Stimulated activated CD8-positive, alpha-beta memory T cell treated with anti-CD3 and anti-CD28 coated beads, Interleukin-4, amount 100 ng/mL, for 24 hours (primary cell): ENCODE measurements at places on chromosomes 3 and 15.

DNA sequence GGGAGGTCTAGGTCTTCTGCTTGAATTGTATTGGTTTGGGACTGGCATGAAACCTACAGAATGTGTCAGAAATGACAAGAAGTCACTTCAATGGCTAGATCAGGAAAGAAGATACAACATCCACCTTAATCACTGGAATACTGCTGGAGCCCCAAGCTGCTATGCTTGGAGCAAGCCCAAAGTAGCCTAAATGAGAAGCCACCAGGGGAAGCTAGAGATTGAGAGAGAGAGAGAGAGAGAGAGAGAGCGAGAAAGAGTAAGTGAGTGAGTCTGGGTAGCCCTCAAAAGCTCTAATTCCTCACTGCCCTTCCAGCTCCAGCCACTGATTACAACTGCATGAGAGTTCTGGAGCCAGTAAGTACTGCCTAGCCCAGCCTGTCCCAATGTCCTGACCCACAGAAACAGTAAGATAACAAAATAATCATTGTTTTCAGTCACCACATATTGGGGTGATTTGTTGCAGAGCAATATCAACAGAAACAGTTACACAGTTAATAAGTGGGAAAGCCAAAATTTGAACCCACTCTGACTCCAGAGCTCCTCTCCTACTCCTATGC lies 529.2 kb upstream of the GOLIM4 start:
- no peak for DNase-seq

DNA sequence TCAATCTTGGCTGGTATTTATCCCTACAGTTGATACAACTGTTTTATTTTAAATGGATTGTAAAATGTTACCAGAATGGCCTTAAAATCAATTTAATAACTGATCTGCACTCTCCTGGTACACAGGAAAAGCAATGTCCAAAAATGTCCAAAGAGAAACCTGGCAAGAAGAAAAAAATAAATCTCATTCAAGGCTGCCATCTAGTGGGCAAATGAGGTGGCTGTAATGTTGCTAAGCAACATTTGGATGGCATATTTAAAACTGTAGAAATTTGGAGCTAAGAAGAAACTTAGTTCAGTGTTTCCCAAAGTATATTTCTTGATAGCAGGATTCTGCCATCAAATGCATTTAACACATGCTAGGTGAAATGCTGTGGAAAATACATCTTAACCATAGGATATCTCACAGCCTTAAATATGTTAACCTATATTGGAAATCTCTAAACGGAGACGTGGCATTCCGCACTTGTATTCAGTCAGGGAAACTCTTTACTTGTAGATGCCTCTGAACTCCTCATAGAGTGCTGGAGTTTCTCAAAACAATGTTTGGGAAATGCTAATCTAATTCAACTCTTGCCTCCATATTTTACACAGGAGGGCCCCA lies 216.8 kb downstream of the ERC2 start:
- no peak for DNase-seq

DNA sequence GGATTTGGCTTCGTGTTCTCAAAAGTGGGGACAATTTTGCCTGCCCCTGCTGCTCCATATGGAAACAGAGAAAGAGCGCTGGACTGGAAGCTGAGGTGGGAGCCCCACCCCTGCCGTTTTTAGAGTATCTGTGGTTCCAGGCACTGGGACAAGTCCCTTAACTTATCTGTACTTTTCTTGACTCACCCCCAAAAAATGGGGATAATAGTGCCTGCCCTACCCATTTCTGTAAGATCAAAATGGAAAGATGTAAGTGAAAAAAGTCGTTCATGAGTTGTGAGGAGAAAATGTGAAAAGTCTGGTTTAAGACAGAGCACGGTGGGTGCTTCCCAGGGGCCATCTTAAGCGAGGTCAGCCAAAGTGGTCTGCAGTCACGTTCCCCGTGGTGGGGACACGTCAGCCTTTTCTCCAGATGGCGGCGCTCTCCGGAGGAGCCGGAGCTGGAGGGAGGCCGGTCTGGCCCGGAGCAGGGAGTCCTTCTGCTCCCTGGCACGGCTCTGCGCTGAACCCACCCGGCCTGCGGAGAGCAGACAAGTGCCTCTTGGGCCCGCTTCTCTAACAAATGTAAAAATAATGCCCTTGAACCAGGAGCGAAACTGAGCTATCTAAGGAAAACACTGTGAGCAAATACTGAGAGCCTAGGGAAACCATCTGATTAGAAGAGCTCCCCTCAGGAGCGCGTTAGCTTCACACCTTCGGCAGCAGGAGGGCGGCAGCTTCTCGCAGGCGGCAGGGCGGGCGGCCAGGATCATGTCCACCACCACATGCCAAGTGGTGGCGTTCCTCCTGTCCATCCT lies at the start of gene CLDN18:
Gene CLDN18 (plus strand): TSS at position 690 of the 797 bp plus-strand sequence. CDS start 61 bp downstream, at position 751.
- DNase-seq, result no peak

GRCh38 chr3:109994853-109995252 lies 657.5 kb upstream of the DPPA4 start:
- no peak for DNase-seq

DNA sequence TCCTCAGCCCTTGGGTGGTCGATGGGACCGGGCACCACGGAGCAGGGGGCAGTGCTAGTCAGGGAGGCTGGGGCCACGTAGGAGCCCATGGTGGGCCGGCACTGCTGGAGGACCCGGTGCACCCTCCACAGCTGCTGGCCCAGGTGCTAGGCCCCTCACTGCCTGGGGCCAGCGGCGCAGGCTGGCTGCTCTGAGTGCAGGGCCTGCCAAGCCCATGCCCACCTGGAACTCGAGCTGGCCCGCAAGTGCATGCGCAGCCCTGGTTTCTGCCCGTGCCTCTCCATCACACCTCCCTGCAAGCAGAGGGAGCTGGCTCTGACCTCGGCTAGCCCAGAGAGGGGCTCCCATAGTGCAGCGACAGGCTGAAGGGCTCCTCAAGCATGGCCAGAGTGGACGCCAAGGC lies 42.1 kb downstream of the KLHDC8B start:
- no peak for DNase-seq

GRCh38 chr15:95929232-95929846 lies 401.2 kb upstream of the NR2F2 start:
- no peak for DNase-seq

DNA sequence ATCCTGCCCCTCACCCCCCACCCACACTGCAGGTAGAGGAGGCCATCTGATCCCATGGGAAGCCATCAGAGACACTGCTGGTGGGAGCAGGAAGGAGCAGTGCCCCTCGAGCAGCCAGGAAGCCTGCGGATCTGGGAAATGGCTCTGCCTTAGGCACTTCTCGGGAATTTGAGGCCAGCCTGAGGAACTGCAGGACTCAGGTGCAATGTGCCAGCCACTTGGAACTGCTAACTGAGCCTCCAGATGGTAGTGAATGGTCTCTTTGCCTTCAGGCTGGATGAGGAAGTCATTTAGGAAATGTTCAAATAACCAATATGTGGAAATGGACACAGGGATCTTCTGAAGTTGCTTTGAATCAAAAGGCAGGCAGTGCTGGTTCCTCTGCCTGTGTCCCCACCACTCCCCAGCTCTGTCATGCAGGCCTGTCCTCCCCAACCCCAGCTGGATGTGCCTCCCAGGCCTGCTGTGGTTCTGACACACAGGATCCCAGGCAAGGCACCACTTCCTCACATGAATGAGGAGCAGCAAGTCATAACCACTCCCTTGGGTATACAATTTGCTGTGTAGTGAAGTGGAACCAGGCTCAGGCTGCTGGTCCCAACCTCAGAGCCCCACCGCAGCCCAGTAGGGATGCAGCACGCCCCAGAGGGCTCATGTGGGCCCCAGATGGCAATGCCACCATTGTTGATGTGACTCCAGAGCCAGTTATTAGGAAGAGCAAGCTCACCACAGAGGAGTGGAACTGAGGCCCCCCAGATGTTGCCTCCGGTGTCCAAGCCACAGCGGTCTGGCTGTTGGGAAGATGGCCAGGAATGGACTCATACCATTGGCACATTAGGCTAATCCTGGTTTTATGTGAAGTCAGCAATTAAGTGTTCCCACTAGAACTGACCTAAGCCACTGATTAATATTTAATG lies 46.5 kb upstream of the LIMD1 start:
- no peak for DNase-seq

- DNase-seq, result no peak
Measured at GRCh38 chr3:16723978-16724377, 118.8 kb upstream of the DAZL start.

GRCh38 chr15:64216730-64217428 lies 54.1 kb upstream of the PPIB start:
- DNase-seq, result no peak

GRCh38 chr3:153162513-153163392 lies 727 bp downstream of the RAP2B start:
- DNase-seq, result peak; percentile 10

GRCh38 chr3:181709537-181710279 lies 2.0 kb upstream of the SOX2 start:
- peak; percentile 44 for DNase-seq

- no peak for DNase-seq
Measured at GRCh38 chr3:56764904-56765547, 36.7 kb downstream of the ARHGEF3 start.

DNA sequence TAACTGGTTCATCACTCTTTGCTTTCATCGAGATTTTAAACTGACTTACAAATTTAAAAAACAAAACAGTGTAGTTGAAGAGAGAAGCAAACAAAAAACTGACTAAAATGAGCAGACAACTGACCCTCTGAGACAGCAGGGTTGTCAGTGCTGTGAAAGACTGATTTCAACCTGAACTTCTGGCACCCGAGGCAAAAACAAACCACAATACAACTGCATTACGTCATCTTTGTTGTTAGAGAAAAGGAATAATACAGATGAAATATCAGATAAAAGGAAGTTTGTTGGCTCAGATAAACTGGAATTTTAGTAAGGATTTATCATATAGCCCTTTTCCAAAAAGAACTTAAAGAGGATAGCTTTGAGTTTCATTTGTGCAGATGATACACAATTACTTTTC lies 51.1 kb downstream of the PARP15 start:
- DNase-seq, result no peak

DNA sequence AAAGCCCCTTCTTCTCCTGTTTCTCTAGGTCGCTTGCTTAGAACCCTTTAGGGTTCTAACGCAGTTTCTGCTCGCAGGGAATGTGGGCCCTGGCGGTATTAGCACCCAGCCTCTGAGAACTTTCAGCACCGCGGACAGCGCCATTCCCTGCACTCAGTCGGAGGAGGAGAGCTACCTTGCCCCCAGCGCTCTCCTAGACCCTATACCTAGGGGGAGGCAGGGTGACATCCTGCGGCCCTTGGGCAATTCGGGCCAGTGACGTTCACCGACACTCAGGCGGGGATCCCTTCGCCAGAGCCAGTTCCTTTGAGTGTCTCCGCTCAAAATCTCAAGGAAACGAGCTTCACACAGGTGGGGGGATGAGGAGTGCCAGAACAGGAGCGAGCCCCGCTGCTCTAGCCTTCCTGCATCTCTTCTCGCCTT lies 1.3 kb downstream of the SLC7A14 start:
- peak; percentile 29 for DNase-seq

DNA sequence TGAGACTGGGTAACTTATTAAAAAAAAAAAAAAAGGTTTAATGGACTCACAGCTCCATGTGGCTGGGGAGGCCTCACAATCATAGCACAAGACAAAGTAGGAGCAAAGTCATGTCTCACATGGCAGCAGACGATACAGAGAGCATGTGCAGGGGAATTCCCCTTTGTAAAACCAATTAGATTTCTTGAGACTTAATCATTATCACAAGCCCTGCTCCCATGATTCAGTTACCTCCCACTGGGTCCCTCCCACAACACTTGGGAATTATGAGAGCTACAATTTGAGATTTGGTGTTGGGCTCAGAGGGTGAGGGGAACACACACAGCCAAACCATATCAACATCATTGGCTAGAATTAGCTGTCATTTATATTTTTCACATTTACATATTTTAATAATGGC lies 221.0 kb downstream of the RSRC1 start:
- no peak for DNase-seq

DNA sequence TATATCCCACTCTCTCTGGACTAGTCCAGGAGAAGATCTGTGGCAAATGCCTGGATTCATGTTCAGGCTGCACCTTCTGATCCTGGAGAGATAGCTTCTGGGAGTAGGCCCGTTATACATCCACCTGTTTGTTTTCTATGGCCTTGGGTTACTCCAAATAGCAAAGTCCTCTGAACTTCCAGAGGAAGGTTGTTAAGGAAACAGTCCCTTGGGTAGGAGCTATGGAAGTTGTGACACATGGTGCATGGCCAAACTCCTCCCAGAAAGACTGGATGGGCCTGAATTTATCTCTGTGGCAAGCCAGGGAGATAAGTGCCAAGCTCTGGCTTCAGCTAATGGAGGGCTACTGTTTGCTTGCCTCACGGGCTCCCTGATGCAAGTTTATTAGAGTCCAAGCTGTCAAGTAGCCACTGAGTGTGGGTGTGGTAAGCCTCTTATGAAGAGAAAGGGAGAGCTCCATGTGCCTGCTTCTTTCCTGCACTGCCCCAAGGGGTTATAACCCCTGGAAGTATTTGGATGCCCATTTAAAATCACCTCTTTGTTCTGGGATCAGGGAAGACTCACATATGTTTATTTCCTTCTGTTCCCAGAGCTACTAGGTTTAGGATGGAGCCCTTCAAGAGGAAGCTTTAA lies 328.7 kb upstream of the ATP11B start:
- no peak for DNase-seq

DNA sequence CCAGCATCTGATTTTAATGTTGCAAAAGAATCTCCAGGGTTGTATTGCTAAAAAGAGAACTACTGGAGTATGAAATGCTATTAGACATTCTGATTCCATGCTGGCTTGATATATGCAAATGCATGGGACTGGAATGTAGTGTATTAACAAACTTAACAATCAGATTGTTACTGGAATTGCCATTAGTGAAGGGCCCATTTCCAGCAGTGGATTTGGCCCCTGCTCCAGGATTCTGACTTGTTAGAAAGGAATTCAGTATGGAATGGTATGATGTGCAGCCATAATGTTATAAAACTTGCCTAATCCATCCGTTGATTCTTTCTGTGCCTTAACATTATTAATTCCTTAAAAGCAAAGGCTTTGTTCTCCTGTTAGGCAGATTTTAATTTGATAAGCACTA lies 7.9 kb downstream of the ARRDC4 start:
- DNase-seq, result no peak

GRCh38 chr3:177126015-177126773 lies 71.1 kb downstream of the TBL1XR1 start:
- no peak for DNase-seq

DNA sequence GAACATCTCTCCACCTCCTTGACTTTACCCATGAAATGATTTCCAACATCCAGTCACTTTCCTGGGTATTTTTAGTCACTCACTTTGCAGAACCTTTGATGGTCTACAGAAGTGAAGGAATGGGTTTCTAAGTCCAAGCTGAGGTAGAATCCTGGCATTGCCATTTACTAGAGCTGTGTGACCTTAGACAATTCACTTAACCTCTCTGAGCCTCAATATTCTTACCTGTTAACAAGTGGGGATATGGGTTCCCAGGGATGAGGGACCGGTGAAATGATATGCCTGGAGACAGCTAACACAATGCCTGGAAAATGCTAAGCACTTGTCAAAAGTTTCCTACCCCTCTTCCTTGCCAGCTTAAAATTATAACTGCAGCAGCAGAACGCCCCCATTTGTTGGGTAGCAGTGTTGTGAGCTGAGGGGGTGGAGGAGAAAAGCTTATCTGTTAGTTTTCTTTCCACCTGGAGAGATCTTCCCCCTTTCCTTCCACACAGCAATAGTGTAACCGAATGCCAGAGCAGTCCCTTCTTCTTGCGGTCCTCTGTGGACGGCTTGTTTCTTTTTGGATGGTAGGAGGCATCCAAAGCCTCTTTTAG lies 319.2 kb upstream of the LRRFIP2 start:
- DNase-seq, result no peak

GRCh38 chr3:171274222-171274621 lies 186.0 kb downstream of the TNIK start:
- DNase-seq, result no peak
